GM13977 (cell line): ENCODE measurements at places on chromosomes 13 and 19.

- no peak for DNase-seq
Measured at GRCh38 chr19:27759896-27760295, 1453.1 kb downstream of the UQCRFS1 start.

GRCh38 chr13:31485183-31485582, 254.1 kb upstream of the RXFP2 start:
- DNase-seq: no peak

DNA sequence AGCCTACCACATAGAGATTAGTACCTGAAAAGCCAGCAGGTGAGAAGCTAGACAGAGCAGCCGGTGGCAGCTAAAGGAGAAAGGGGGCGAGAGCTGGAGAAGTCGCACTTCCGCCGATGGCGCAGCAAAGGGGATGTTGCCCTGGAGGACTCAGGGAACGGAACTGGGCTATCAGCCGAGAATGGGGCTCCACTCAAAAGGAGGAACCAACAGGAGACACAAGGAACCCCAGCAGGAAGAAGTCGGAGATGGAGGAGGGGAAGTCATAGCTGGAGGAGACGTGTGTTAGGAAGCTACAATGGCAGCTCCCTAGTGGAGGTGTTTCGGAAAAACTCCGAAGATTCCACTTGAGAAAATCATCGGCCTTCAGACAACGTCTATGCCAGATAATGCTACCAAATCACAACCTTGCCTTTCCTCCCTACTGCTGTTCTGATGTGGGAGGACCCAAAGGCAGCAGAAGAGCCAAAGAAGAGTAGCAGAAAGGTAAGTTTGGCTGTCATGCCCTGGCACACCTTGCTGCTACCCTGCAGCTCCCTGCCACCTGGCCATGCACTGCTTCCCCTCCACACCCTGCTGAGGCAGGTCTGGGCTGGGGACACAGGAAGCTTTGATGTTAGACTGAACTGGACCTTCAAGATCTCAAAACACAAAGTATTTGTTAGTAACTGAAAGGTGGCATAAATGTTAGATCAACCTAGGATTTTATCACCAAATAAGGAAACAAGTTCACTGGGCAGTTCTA, 127.9 kb downstream of the DLEU7 start:
- no peak for DNase-seq

DNA sequence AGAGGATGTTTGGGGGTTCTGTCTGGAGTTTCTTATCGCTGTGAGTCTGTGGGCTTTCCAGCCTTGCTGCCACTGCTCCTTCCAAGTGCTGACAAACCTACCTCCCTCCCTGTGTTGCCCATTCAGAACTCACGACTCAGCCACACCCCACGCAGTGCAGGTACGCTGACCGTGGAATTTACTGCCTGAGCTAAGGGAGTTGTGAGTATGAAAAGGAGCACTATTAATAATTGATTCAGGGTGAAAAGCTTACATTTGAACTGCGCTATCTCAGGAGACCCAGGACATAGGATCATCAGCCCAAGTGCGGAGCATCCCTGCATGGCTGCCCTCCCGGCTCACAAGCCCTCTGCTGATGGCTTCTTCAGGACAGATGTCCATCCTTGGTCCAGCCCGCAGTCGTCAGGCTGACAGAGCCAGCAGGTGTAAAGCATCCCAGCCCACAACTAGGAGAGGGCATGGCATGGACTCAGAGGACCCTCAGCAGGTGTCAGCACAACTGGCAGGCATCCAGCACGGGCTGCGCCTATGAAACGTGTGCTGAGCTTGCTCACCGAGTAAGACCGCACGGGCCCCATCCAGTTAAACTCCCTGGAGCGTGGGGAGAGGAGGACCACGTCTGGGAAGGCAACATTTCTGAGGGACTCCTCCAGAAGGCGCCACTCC, 244.0 kb downstream of the COL4A1 start:
- no peak for DNase-seq

- no peak for DNase-seq
Measured at GRCh38 chr13:20360041-20360491, 127.9 kb upstream of the GJB6 start.

DNA sequence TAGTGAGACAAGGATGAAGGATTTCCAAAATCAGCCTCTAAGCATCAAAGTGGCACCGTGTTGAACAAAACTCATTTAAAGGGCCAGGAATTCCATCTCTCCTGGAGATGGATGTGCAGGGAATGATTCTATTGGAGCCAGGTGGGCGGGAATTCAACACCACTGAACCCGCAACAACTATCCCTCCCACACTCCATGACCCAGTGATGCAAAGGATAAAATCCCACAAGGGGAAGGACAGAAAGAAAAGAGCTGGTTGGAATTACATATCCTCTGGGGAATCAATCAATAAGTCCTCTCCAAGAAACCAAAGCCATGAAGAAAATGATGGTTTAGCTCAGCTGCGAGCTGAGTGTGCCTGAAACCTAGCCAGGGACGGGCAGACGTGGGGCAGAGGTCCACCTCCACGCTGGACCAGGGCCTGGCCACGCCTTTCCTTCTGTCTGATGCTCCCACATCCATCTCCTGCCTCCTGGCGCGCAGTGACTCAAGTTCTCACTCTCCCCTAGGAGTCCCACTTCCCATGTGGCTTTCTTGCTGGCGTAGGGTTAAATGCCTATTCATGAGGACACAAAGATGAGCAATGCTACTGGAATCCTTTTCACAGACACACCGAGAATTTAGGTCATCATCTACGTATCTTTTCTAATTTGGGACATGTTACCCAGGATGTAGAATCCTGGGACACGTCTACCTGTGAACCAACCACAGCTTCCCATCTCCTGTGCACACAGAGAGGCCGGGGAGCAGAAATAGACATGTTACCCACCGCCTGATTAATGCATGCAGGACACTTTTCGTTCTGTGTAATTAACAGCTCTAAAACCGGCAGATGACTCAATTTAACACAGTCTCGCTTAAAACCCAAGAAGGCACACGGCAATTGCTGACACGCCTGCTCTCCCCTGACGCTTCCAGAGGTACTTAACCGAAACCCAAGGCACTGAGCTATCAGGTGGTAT, 48.6 kb downstream of the PEPD start:
- no peak for DNase-seq

DNA sequence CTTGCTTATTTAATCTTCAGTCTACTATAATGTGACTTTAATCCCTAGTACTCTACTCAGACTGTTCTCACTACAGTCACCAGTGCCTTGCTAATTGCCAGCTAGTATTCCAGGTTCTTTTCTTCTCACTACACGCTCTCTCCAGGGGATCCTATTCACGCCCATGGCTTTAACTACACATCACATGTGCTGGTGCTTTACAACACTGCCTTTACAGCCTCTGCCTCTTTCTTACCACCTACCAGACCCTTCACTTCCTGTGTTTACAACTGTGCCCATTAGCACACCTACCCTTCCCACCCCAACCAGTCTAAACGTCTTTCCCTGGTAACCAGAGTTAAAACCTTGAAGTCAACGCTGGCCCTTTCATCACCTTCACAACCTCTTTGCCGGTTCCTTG, 249.5 kb downstream of the DNAJC15 start:
- no peak for DNase-seq

GRCh38 chr19:2613507-2614295, 88.8 kb downstream of the GNG7 start:
- peak; percentile 60 for DNase-seq

- no peak for DNase-seq
Measured at GRCh38 chr13:42168496-42168895, 103.5 kb upstream of the AKAP11 start.

GRCh38 chr19:30066781-30067759, 125.0 kb downstream of the URI1 start:
- DNase-seq: no peak

DNA sequence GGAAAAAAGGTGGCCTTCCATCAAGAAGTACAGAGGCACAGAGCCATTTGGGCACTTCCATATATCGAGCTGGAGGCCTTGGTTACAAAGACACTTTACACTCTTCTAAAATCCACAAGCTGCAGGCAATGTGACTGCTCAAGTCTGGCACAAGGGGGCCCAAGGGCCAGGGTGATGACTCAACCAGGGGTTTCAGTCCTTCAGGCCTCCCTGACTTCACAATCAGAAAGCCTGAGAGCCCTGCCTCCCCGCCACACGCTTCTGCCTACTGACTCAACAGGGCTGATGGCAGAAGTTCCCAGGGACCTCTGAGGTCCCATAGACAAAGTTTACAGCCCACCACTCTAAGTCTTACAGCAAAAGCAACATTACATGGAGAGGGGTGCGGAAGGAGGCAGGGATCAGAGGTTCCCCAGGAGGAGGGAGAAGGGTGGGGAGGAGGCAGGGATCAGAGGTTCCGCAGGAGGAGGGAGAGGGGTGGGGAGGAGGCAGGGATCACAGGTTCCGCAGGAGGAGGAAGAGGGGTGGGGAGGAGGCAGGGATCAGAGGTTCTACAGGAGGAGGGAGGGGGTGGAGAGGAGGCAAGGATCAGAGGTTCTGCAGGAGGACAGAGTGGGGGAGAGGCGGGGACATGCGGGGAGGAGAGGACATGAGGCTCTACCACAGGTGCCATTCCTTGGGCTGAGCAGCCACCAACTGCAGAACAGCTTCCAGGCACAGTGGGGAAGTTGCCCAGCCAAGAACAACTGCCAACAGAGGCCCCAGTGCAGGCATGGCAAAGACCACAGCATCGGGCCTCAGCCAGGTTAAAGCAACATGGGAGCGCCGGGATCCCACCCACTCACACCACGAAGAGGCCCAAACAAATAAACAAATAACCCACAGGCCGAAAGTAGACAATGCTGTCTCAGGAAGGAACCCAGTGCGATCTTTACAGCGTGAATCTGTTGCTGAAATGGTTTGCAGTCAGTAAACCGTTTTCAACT, 52.0 kb downstream of the SLC7A1 start:
- DNase-seq: peak; percentile 87

DNA sequence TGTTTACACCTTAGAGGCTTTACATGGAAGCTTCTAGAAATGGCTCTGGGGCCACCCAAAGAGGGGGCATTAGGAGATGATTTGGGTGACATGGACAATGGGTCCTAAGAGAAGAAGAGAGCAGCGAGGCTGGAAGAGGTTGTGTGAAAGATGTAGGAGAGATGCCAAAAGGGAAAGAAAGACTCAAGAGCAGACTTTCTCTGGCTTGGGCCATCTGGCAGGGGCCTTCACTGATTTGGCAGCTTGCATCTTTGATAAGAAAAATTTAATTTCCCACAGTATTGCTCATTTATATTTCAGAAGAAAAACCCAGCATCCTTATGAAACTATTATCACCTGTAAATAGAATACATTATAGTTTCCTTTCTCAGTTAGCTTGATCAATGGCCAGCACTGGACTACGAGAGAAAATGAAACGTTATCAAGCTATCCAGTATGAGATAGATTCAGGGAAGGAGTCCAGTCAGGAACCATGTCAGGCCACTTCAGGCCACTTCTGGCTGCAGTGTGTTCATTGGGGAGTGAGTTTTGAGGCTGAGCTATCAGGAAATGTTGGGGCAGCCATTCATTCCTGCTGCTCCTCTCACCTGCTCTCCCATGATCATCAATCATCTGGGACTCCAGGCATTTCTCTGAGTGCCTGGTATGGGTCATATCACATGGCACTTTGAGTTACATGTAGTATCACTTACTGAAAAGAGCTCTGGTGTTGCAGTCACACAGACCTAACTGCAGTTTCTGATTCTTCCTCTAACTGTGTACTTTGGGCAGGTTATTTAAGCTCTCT, 10.3 kb downstream of the SCEL start:
- no peak for DNase-seq

DNA sequence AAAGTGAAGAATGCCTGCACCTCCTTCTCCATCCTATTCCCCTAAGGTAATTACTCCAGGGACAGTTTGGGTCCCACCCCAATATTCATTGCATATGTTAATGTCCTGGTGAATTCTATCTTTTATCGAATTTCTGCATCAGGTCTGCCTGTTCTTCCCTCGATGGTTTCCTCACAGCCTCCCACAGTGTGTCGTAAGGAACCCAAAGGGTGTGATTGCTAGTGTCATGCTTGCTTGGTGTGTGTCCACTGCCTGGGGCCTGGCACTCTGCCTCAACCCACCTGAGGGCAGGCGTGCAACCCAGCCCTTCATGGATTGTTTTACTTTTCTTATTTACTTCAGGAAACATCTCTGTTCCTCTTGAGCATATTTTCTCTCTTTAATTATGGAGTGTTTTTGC, 60.2 kb upstream of the CYSLTR2 start:
- DNase-seq: no peak

- no peak for DNase-seq
Measured at GRCh38 chr19:11345122-11345803, 805 bp downstream of the TMEM205 start.

- DNase-seq: no peak
Measured at GRCh38 chr13:90891329-90891728, 456.2 kb upstream of the MIR17HG start.

- DNase-seq: no peak
Measured at GRCh38 chr13:28474491-28475134, 20.3 kb downstream of the FLT1 start.

GRCh38 chr13:102128216-102128810, 273.5 kb downstream of the FGF14 start:
- DNase-seq: peak; percentile 15

- DNase-seq: no peak
Measured at GRCh38 chr13:53075356-53076041, 46.9 kb downstream of the OLFM4 start.

DNA sequence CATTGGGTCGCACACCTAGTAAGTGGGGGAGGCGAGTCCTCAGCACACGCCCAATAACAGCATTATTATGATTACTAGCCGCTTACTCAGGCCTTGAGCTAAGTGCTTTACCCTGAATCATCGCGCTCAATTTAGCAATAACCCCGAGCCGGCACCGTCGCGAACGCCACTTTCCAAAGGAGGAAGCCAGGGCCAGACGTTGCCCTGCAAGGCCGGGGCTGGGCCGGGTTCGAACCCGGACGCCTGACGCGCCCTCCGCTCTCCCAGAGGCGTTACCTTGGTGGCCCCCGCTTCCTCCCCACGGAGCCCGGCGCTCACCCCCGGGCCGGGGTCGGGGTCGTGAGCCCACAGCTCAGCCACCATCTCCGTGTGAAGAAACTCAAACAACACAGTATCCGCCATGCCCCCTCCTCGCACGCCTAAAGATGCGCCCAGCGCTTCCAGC, at the start of gene TRAPPC6A:
Gene TRAPPC6A, minus strand, starts transcription at position 421 of the 445 bp plus-strand sequence. Its CDS starts 19 bp downstream, at position 402.
- no peak for DNase-seq

DNA sequence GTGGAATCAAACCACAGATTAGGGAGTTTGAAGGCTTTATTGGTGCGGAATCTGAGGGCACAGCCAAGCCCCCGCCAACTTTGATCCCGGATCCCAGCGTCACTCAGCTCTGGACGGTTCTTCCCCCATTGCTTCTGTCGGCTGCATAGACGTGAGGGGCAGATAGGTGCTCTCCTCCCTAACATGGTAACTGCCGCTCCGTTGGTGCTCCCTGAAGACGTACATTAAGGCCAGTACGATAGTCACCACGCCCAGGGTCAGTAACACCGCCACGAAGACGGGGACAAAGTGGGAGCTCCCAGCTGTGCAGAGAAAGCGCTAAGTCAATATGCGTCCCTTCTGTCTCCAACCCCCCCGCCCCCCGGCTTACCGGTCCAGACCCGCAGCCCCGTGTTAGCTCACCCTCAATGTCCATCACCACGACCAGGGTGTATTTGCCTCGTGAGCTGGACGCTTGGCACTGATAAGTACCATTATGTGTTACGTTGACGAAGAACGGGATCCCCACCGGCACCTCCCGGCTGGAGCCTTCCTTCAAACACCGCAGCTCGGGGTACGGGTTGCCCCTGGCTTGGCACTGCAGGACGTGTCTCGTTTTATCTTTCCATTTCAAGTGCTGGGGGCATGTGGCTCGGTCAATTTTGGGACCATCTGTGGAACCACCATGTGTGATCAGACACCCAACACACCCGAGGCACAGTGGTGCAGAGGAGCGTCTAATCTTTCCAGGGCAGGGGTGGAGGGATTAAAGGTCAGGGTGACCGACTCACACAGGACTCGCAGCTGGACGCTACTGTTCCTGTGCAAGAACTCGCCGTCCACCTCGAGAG, 644 bp upstream of the RAVER1 start:
- no peak for DNase-seq
